MM.1S (cell line): ENCODE measurements at places on chromosomes 7 and 10.

- no peaks in the 10 kb centered on the region for H3K27me3 ChIP-seq
- H3K4me1 ChIP-seq, result peaks cover 14% of the 10 kb centered on the region
- DNase-seq, result no peak
Measured at GRCh38 chr10:102457591-102458150, 6.3 kb upstream of the C10orf95 start.

GRCh38 chr10:74081192-74081803 lies 69.3 kb downstream of the AP3M1 start:
- H3K4me1 ChIP-seq, result peaks cover 8% of the 10 kb centered on the region
- no peak overlapping the region for H3K27ac ChIP-seq
- no peak overlapping the region for H3K4me3 ChIP-seq

DNA sequence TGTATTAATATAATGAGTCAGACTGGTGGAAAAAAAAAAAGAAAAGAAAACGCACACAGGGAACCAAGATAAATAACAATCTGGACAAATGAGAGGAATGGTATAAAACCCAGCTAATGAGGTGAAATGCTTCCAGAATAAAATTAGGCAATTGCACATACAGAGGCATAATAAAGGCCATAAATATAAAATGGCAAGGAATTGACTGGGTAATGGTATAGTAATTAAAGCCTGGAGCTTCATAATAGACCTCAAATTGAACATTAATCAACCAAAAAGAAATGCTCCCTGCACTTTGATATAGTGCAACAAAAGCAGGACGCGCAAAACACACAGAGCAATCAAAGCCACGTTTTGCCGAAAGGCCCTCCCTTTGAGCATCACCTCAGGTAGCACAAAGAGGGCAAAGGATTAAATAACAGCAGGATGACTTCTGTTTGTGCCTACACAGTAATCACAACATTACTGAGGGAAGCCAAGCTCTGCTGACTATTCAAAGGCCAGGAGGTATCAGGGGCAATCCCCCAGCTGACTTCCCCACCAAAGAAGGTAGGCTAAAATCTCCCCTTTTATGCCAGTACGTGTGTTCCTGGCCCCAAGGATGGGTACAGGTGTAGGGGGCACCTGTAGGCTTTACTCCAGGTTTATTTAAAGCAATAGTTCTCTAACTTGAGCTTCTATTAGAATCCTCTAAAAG lies 343.7 kb downstream of the ELMO1 start:
- no peak overlapping the region for H3K27ac ChIP-seq
- no peaks in the 10 kb centered on the region for H3K4me1 ChIP-seq
- no peaks in the 10 kb centered on the region for H3K36me3 ChIP-seq
- no peak overlapping the region for H3K4me3 ChIP-seq

GRCh38 chr10:6918305-6918704 lies 338.2 kb upstream of the PRKCQ start:
- H3K4me1 ChIP-seq, result peaks cover 15% of the 10 kb centered on the region
- no peak overlapping the region for H3K27ac ChIP-seq
- H3K4me3 ChIP-seq, result no peak overlapping the region
- no peaks in the 10 kb centered on the region for H3K27me3 ChIP-seq

GRCh38 chr7:135197906-135198655 lies 13.2 kb downstream of the WDR91 start:
- no peaks in the 10 kb centered on the region for H3K27me3 ChIP-seq
- no peak overlapping the region for H3K27ac ChIP-seq
- no peak overlapping the region for H3K4me3 ChIP-seq
- no peaks in the 10 kb centered on the region for H3K36me3 ChIP-seq

- no peak overlapping the region for H3K27ac ChIP-seq
- H3K4me1 ChIP-seq, result peaks cover 34% of the 10 kb centered on the region
- H3K27me3 ChIP-seq, result no peaks in the 10 kb centered on the region
- H3K4me3 ChIP-seq, result no peak overlapping the region
Measured at GRCh38 chr10:123160311-123160980, 6.2 kb downstream of the BUB3 start.

GRCh38 chr10:125370578-125370977 lies 210.2 kb upstream of the CTBP2 start:
- no peak for DNase-seq
- no peaks in the 10 kb centered on the region for H3K4me1 ChIP-seq
- H3K36me3 ChIP-seq, result no peaks in the 10 kb centered on the region
- no peak overlapping the region for H3K4me3 ChIP-seq

GRCh38 chr10:59688921-59689351 lies 20.7 kb downstream of the SLC16A9 start:
- no peak for DNase-seq
- H3K27me3 ChIP-seq, result no peaks in the 10 kb centered on the region
- peaks cover 1% of the 10 kb centered on the region for H3K4me1 ChIP-seq
- no peak overlapping the region for H3K27ac ChIP-seq
- H3K36me3 ChIP-seq, result no peaks in the 10 kb centered on the region
- H3K4me3 ChIP-seq, result no peak overlapping the region

DNA sequence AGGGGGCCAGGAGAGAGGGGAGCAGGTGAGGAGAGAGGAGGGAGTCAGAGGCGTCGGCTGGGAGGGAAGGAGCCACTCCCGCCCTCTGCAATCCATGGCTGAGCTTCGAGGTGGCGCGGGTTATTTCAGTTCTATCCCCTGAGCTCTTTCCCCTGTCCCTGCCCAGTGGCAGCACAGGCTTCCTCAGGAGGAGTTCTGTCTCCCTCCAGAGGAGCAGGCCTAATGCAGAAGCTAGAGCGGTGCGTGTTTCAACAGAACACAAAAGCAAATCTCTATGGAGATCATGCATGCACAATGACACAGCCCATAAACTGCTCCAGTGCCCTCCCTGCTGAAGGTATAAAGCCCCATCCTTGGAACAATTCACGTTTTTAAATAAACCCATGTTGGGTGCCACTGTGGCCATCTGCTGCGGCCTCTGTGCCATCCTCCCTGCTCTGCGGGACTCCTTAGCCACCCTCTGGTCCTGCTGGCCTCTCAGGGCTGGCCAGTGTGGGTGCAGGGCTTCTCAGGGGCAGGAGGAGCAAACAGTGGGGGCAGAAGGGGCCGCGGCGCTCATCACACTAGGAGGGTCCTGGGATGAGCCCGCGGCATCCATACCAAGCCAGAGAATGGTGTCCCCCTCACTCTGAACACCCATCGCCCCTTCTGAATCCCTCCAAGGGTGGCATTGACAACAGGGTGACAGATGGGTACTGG lies 192.6 kb upstream of the LYZL2 start:
- no peak overlapping the region for H3K4me3 ChIP-seq
- no peak overlapping the region for H3K27ac ChIP-seq
- no peaks in the 10 kb centered on the region for H3K27me3 ChIP-seq
- H3K4me1 ChIP-seq, result no peaks in the 10 kb centered on the region

- H3K4me3 ChIP-seq, result no peak overlapping the region
- H3K27me3 ChIP-seq, result no peaks in the 10 kb centered on the region
- DNase-seq, result no peak
Measured at GRCh38 chr7:50273870-50274269, 30.6 kb upstream of the IKZF1 start.

GRCh38 chr10:107546284-107546683 lies 381.8 kb upstream of the SORCS1 start:
- H3K4me1 ChIP-seq, result no peaks in the 10 kb centered on the region
- no peaks in the 10 kb centered on the region for H3K36me3 ChIP-seq
- H3K4me3 ChIP-seq, result no peak overlapping the region
- DNase-seq, result no peak
- H3K27ac ChIP-seq, result no peak overlapping the region
- no peaks in the 10 kb centered on the region for H3K27me3 ChIP-seq

- no peak overlapping the region for H3K27ac ChIP-seq
- H3K27me3 ChIP-seq, result no peaks in the 10 kb centered on the region; the same call in 1 of the 2 replicates
- H3K36me3 ChIP-seq, result no peaks in the 10 kb centered on the region
- H3K4me1 ChIP-seq, result no peaks in the 10 kb centered on the region
Measured at GRCh38 chr10:130036296-130037065, 72.4 kb upstream of the EBF3 start.

GRCh38 chr10:126407831-126408230 lies 19.6 kb upstream of the ADAM12 start:
- H3K27me3 ChIP-seq, result no peaks in the 10 kb centered on the region
- H3K36me3 ChIP-seq, result no peaks in the 10 kb centered on the region
- no peak overlapping the region for H3K27ac ChIP-seq
- no peaks in the 10 kb centered on the region for H3K4me1 ChIP-seq

DNA sequence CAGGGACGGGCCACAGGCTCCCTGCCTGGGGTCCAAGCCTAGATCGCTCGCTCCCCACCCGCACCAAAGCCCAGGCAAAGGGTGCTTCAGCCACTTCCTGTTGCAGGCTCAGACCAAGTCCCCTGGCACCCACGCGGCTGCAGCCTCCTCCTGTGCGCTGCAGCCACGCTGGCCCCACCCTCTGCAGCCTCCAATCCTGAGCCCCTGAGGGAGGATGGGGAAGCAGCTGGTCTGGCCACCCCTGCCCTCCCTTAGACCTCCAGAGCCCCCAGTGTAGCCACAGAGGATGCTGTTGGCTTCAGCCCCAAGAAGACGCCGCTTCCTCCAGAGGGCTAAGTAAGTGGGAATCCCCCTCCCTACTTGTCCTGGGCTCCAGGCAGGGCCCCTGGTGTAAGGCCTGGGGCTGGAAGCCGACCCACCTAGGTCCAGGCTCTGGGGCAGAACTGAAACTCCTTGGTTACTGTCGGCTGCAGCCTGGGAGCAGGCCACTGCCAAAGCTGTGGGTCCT lies 9.4 kb downstream of the LIMK1 start:
- no peak overlapping the region for H3K27ac ChIP-seq
- H3K4me3 ChIP-seq, result no peak overlapping the region
- no peaks in the 10 kb centered on the region for H3K4me1 ChIP-seq
- no peak for DNase-seq

- H3K27me3 ChIP-seq, result peaks cover 2% of the 10 kb centered on the region; the same call in 1 of the 2 replicates
- H3K27ac ChIP-seq, result no peak within 1 kb of the TSS
- no peak within 1 kb of the TSS for H3K4me3 ChIP-seq
- no peaks in the 10 kb centered on the region for H3K36me3 ChIP-seq
Measured at GRCh38 chr7:150341263-150342120, at the start of gene RARRES2. TSS of gene RARRES2 (minus strand) at chr7:150341629. CDS start at chr7:150340609, 1,020 bp downstream.

DNA sequence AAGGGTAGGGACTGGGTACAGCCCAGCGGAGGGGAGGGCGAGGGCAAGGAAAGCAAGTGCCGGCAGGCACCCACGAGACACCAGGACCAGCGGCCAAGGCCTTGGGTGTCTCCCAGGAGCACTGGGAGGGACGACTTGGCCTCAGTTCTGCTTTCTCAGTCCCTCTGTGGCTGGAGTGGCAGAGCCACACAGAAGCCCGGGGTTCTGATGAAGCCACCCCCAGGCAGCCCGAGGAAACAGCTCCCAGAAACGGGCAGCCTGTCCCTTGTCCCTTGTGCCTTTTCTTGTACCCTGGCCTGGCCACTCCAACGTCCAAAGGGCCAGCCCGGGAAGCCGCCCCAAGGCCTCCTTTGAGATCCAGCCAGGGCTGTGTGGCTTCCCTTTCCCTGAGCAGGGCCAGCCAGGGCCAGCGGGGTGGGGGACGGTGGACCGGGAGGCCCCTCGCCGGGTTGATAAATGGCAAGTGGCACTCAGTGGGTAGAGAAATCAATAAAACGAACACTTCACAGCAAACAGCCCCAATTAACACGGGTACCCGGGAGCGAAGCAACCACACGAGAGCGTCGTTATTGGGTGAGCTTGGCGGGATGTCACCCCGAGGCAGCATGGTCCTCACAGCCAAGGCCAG lies 69.8 kb upstream of the GNA12 start:
- H3K4me1 ChIP-seq, result no peaks in the 10 kb centered on the region
- H3K36me3 ChIP-seq, result no peaks in the 10 kb centered on the region
- H3K27me3 ChIP-seq, result no peaks in the 10 kb centered on the region
- no peak overlapping the region for H3K4me3 ChIP-seq
- DNase-seq, result no peak

- DNase-seq, result no peak
- H3K36me3 ChIP-seq, result no peaks in the 10 kb centered on the region
- H3K4me1 ChIP-seq, result no peaks in the 10 kb centered on the region
- H3K4me3 ChIP-seq, result no peak overlapping the region
Measured at GRCh38 chr10:128833671-128834070, 633.4 kb upstream of the MGMT start.
